ENCODE measurements at places on chromosomes 12 and 14. TPM values are rescaled to one million over a fixed set of nuclear protein-coding genes. Genes with fewer than 3 reads are reported as not detected.

The CPM gene
- not detected for total RNA-seq

The PLEKHG7 gene
- not detected for total RNA-seq

The RFX4 gene
- total RNA-seq, result 52.1 TPM

The DENND5B gene
- 33.9 TPM for total RNA-seq

The TPH2 gene
- total RNA-seq, result 0.23 TPM

The NAV3 gene
- 4.7 TPM for total RNA-seq

The FAM186B gene
- 0.28 TPM for total RNA-seq

The JAG2 gene
- total RNA-seq, result 4.2 TPM

The CEP128 gene
- total RNA-seq, result 30.7 TPM

The DUSP6 gene
- 109 TPM for total RNA-seq

The METTL3 gene
- total RNA-seq, result 90.7 TPM

GRCh38 chr12:54358191-54358944 lies 5.9 kb downstream of the GPR84 start:
- H3K27me3 ChIP-seq, result no peaks in the 10 kb centered on the region
- no peak overlapping the region for H3K4me3 ChIP-seq
- H3K27ac ChIP-seq, result no peak overlapping the region

- no peak overlapping the region for H3K27ac ChIP-seq
- no peaks in the 10 kb centered on the region for H3K4me1 ChIP-seq
- peaks cover 65% of the 10 kb centered on the region for H3K27me3 ChIP-seq
- H3K4me3 ChIP-seq, result no peak overlapping the region
- no peak for DNase-seq
Measured at GRCh38 chr12:132399092-132400010, 70.0 kb upstream of the GALNT9 start.

DNA sequence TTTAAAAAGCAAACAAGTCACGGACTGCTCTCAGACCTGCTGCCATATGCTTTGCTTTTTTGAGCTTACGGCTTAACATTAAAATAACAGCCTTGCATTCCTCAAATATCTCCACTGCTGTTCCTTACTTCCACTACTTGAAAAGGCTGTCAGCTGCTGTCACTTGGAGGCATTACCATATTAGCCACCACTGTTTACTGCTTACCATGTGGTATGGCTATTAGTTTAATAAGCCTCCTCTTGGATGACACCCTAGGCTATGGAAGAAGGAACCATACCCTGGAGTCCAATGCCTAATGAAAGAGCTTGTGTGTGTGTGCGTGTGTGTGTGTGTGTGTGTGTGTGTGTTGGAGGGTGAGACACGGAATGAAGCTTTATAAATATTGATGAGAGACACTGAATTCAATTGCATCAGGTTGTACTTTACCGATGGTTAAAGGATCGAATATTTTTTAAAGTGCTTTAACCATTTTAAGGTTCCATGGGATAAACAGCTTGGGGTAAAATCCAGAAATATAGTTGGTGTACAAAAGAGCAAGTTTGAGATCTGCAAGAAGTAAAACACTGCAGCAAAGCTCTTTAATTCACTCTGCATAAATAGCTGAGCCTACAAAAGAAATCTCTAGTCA lies 174.5 kb downstream of the TTC7B start:
- H3K4me1 ChIP-seq, result peaks cover 64% of the 10 kb centered on the region
- H3K27me3 ChIP-seq, result no peaks in the 10 kb centered on the region
- peak overlapping the region; percentile 76 for H3K27ac ChIP-seq
- H3K36me3 ChIP-seq, result peaks cover 8% of the 10 kb centered on the region
- peak; percentile 45 for DNase-seq

DNA sequence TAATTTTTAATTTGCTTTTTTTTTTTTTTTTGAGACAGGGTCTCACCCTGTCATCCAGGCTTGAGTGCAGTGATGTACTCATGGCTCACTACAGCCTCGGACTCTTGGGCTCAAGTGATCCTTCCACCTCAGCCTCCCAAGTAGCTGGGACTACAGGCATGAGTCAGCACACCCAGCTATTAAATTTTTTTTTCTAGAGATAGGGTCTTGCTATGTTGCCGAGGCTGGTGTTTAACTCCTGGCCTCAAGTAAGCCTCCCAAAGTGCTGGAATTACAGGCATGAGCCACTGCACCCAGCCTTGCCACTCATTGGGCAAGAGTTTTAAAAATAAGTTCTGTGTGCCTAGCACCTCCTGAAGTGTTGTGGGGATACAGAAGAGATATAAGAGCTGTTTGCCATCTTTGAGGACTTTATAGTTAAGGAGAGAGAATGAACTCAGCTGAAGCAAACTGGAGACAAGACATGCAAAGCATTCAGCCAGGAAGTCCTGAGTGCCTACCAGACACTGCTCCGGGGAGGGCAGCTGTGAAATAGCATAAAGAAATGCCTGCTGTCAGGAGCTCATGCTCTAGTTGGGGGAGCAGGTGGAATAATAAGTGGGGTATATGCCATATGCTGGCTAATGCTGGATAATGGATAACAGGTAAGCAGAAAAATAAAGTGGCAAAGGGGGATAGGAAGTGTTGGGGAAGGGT lies 15.0 kb upstream of the EMP1 start:
- H3K4me3 ChIP-seq, result no peak overlapping the region
- peaks cover 20% of the 10 kb centered on the region for H3K4me1 ChIP-seq
- no peak for DNase-seq

DNA sequence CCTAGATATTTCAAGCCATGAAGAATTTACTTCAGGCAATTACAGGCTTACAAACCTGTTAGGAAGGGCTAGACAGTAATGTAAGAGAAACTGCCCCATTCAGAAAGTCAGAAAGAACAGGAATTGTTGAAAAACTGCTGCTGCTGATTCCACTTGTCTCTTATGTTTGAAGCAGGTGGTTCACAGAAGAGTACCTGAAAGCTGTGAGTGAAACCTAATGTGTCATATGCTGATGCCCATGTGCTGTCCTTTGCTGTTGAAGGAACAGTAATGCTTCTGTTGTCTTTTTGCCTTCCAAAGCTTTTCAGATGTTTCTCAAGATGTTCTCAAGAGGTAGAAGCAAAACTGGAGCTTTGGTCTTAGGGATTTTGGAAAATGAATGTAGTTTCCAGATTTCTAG lies 39.0 kb downstream of the MNAT1 start:
- H3K4me1 ChIP-seq, result no peaks in the 10 kb centered on the region
- no peak overlapping the region for H3K4me3 ChIP-seq
- no peak overlapping the region for H3K27ac ChIP-seq
- no peak for DNase-seq
- H3K27me3 ChIP-seq, result no peaks in the 10 kb centered on the region
- H3K36me3 ChIP-seq, result no peaks in the 10 kb centered on the region

DNA sequence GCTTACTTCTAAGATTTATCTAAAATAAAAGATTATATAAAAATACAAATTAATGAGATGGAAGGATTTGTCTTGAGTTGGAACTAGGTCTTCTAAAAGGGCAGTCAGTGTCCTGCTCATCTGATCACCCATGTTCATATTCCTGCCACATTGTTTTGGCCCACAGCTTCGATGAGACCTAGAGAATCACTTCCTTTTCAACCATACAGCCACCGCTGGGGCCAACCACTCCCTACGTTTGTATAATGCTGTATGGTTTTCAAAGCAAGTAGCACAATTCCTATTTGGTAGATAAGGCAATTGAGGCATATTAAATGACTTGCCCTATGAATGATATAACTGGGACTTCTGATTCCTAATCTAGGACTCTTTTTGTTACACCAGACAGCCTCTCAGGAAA lies 249.4 kb downstream of the ZFP36L1 start:
- peaks cover 2% of the 10 kb centered on the region for H3K36me3 ChIP-seq
- peaks cover 93% of the 10 kb centered on the region for H3K4me1 ChIP-seq
- no peak overlapping the region for H3K4me3 ChIP-seq
- H3K27ac ChIP-seq, result no peak overlapping the region
- DNase-seq, result no peak

DNA sequence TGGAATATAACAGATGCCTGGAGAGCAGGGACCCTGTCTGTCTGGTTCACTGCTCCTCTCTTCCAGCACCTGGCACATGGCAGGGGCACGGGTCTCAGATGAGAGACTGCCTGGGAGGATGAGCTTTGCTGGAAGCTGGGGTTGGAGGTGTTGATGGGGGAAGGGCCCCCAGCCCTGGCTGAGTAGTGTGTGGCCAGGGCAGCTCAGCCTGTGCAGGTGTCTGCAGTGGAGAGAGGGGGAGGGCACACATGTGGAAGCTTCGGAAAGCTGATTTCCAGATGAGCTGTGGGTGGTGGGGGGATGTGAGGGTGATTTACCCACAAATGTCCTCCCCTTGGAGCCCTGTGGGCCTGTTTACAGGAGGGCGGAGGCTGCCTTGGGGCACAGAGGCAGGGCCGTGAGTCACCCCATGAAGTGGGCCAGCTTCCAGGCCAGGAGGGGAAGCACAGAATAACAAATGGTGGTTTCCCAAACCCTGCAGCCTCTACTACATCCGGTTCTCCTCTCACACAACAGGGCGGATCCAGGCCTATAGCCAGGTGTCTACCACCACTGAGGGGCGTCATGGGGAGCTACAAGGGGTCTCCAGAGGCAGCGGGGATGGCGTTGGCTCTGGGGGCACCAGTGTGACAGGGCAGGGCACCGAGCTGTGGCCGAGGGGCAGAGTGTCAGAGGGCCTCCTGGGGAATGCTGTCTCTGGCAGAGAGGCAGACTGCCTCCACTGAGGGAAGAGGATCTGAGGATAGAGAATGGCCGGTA lies 11.0 kb downstream of the KRT7 start:
- peaks cover 20% of the 10 kb centered on the region for H3K27me3 ChIP-seq
- no peak overlapping the region for H3K27ac ChIP-seq
- H3K4me3 ChIP-seq, result no peak overlapping the region

- no peaks in the 10 kb centered on the region for H3K27me3 ChIP-seq
- H3K36me3 ChIP-seq, result no peaks in the 10 kb centered on the region
- DNase-seq, result peak; percentile 47
Measured at GRCh38 chr12:68358532-68359485, 26.6 kb upstream of the MDM1 start.

DNA sequence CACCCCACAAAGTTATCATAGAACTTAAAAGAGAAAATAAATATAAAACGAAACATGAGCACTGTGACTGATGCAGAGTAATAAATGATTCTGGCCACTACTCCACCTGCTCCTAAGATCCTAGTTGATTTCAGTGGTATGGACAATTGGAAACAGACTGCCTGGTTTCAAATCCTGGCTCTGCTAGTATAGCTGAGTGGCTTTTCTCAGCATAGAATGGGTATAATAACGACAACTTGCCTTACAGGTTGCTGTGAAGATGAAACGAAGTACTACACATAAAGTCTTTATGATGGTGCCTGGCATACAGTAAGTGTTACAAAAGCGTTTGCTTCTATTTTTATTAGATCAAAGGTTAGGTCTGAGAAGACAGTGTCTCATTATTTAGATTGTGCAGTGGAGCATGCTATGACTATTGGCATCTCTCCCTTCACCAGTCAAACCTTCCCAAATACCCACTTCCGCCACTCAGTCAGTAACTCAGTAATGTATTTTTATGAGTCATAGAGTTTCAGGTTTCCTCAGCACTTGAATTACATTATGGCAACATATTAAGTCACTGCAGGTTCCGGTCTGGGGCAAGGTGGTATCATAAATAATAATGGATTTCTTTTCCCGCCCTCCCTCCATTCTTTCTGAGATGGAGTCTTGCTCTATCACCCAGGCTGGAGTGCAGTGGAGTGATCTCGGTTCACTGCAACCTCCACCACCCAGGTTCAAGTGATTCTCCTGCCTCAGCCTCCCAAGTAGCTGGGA lies 29.7 kb upstream of the NR2C1 start:
- H3K27ac ChIP-seq, result no peak overlapping the region
- no peaks in the 10 kb centered on the region for H3K27me3 ChIP-seq
- no peak for DNase-seq
- H3K4me3 ChIP-seq, result no peak overlapping the region
- peaks cover 23% of the 10 kb centered on the region for H3K36me3 ChIP-seq

GRCh38 chr12:12606781-12607589 lies 4.7 kb upstream of the CREBL2 start:
- H3K27me3 ChIP-seq, result no peaks in the 10 kb centered on the region
- H3K4me1 ChIP-seq, result peaks cover 9% of the 10 kb centered on the region
- H3K36me3 ChIP-seq, result no peaks in the 10 kb centered on the region
- DNase-seq, result no peak
- no peak overlapping the region for H3K4me3 ChIP-seq

GRCh38 chr14:32900547-32900946 lies 38.1 kb upstream of the NPAS3 start:
- no peak overlapping the region for H3K27ac ChIP-seq
- DNase-seq, result no peak
- no peaks in the 10 kb centered on the region for H3K36me3 ChIP-seq
- no peaks in the 10 kb centered on the region for H3K27me3 ChIP-seq
- peaks cover 6% of the 10 kb centered on the region for H3K4me1 ChIP-seq

GRCh38 chr14:39365354-39365753 lies 66.9 kb downstream of the FBXO33 start:
- peaks cover 22% of the 10 kb centered on the region for H3K4me1 ChIP-seq
- no peak for DNase-seq
- no peak overlapping the region for H3K4me3 ChIP-seq

DNA sequence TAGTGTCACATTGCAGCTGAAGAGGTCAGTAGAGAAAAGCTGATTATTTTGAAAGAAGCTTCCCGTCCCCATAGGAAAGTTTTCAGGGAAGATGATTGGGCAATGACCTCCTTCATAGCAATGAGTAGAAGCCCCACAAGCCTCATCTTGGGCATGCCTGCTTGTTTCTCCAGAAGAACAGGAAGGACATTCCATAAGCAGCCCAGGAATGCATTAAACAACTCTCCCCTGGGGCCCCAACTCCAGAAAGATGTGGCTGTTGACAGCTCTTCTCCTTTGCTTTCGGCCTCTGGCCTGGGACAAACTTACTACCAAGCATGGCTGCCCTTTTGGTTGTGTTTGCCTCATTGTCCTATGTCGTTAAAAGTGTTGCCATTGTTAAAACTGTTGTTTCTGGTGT lies 5.7 kb upstream of the VDR start:
- H3K4me1 ChIP-seq, result no peaks in the 10 kb centered on the region
- no peak overlapping the region for H3K4me3 ChIP-seq
- DNase-seq, result no peak
- no peaks in the 10 kb centered on the region for H3K36me3 ChIP-seq
- peaks cover 74% of the 10 kb centered on the region for H3K27me3 ChIP-seq

GRCh38 chr14:52876311-52876710 lies 74.5 kb downstream of the FERMT2 start:
- H3K4me1 ChIP-seq, result peaks cover 5% of the 10 kb centered on the region
- no peak overlapping the region for H3K27ac ChIP-seq
- no peak for DNase-seq

DNA sequence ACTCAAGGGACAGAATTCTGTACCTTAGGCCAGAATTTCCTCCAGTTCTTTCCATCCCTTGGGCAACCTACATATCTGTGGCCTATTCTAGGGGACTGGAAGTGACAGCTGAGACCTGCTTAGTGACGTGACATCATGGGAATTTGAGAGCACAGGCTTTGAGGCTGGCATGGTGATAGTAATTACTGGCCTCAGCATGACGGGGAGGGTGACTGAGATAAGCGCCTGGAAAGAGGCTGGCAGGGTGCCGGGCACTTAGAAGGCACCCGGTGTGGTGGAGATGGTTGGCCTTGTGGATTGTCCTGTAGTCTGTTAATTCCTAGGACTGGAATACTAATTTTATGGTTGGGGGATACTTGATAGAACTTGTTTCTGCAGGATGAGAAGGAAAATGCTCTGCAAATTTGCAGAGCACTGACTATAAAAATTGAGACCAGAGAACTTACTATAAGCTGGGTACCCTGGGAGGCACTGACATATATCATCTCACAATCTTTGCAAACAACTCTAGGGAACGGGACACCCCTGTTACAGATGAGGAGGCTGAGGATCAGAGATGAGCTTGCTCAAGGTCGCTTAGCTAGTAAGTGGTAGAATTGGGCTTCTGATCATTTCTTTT lies 42.2 kb upstream of the TBX3 start:
- peaks cover 2% of the 10 kb centered on the region for H3K27me3 ChIP-seq
- H3K27ac ChIP-seq, result no peak overlapping the region
- H3K4me1 ChIP-seq, result no peaks in the 10 kb centered on the region
- no peak for DNase-seq
- H3K36me3 ChIP-seq, result no peaks in the 10 kb centered on the region
- no peak overlapping the region for H3K4me3 ChIP-seq

- peaks cover 7% of the 10 kb centered on the region for H3K4me1 ChIP-seq
- H3K27me3 ChIP-seq, result no peaks in the 10 kb centered on the region
- H3K4me3 ChIP-seq, result no peak overlapping the region
Measured at GRCh38 chr14:58082491-58083098, 69.4 kb downstream of the ARMH4 start.

Data from neural crest cell (in vitro differentiated cells).